ENCODE measurements at places on chromosomes 12 and 14.
A peak's percentile ranks its signal among the peaks of the same experiment; 100 is the strongest.

DNA sequence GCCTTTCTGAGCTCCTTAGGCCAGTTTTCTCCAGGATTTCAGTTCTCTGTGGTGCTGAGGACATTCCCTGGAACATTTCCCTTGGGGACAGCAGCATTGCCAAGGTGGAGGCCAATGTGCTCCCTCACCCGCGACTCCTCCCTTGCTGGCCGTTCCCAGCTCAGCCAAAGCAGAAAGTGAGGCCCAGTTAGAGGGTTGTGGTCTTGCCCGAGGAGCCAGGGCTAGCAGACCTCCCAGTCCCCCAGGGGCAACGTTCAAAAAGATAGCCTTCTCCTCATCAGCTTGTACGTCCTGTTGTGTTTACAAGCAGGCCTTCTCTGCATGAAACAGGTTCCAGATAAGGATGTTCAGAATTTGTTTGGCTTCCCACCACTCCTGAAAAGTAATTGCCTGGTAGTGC lies 78.4 kb downstream of the SSPN start:
- H3K36me3 ChIP-seq: no peaks in the 10 kb centered on the region
- no peak overlapping the region for H3K4me3 ChIP-seq
- peak; percentile 82 for DNase-seq
- H3K27ac ChIP-seq: peak overlapping the region; percentile 51

DNA sequence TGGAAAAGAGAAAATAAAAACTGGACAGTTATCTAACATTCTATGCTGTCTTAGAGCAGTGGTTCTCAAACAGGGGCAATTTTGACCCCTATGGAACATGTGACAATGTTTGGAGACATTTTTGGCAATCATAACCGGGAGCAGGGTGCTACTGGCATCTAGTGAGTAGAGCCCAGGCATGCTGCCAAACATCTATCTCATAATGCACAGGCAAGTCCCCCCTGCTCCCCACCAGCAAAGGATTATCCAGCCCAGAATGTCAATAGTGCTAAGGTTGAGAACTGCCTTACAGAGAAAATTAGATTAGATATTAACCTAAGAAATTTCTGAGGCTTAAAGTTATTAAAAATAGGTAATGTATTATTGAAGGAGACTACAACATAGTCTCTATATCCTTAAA lies 22.9 kb upstream of the CATSPERB start:
- no peaks in the 10 kb centered on the region for H3K36me3 ChIP-seq
- no peak for DNase-seq
- H3K4me3 ChIP-seq: no peak overlapping the region
- H3K4me1 ChIP-seq: peaks cover 3% of the 10 kb centered on the region

GRCh38 chr12:51811203-51812202 lies 37.0 kb downstream of the FIGNL2 start:
- H3K27ac ChIP-seq: no peak overlapping the region
- H3K4me3 ChIP-seq: no peak overlapping the region
- H3K4me1 ChIP-seq: peaks cover 2% of the 10 kb centered on the region
- peaks cover 5% of the 10 kb centered on the region for H3K27me3 ChIP-seq
- no peak for DNase-seq

- H3K36me3 ChIP-seq: peaks cover 2% of the 10 kb centered on the region
- no peak overlapping the region for H3K27ac ChIP-seq
- no peaks in the 10 kb centered on the region for H3K4me1 ChIP-seq
- H3K4me3 ChIP-seq: no peak overlapping the region
- no peak for DNase-seq
- no peaks in the 10 kb centered on the region for H3K27me3 ChIP-seq
Measured at GRCh38 chr12:131920902-131921840, 7.9 kb upstream of the PUS1 start.

GRCh38 chr14:29847056-29847380 lies 80.6 kb downstream of the PRKD1 start:
- H3K27ac ChIP-seq: no peak overlapping the region
- H3K4me1 ChIP-seq: no peaks in the 10 kb centered on the region
- H3K36me3 ChIP-seq: no peaks in the 10 kb centered on the region
- H3K27me3 ChIP-seq: no peaks in the 10 kb centered on the region

GRCh38 chr14:96653597-96653996 lies 143.6 kb upstream of the VRK1 start:
- no peak overlapping the region for H3K27ac ChIP-seq
- no peak for DNase-seq
- H3K4me3 ChIP-seq: no peak overlapping the region
- H3K36me3 ChIP-seq: no peaks in the 10 kb centered on the region

- H3K4me1 ChIP-seq: no peaks in the 10 kb centered on the region
- DNase-seq: no peak
- H3K36me3 ChIP-seq: no peaks in the 10 kb centered on the region
- no peaks in the 10 kb centered on the region for H3K27me3 ChIP-seq
- no peak overlapping the region for H3K4me3 ChIP-seq
- H3K27ac ChIP-seq: no peak overlapping the region
Measured at GRCh38 chr12:64122154-64122553, 99.9 kb downstream of the KICS2 start.

DNA sequence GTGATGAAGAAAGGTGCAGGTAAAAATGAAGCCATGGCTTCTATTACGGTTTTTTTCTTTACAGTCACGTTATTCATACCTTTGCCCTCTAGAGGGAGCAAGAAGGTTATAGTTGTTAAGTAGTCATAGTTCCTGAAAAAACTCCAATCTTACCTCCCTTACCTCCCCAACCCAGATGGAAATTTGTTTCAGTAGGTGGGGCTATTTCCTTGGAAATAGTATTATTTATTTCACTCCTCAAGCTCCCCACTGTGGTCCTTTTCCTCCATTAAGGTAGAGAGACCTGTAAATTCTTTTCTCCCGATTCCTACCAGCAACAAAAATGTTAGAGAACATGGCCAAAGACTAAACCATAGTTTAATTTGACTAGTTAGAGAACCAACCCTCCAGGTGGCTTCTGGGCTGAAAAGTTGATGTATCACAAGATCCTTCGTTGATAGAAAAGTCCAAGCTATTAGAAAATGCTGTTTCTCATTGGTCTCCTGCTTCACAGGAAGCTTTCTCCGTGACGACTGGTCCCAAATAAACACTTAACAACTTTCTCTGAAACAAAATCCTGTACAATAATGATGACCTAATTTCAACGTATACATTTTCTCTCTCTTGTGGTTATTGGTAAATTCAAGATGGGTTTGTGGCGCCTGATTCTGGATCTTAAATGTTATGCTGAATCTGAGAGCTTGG lies 43.5 kb downstream of the TMX1 start:
- DNase-seq: peak; percentile 89
- no peaks in the 10 kb centered on the region for H3K27me3 ChIP-seq
- H3K4me1 ChIP-seq: no peaks in the 10 kb centered on the region

GRCh38 chr12:116318576-116319232 lies 41.2 kb upstream of the MED13L start:
- no peak overlapping the region for H3K27ac ChIP-seq
- H3K4me1 ChIP-seq: no peaks in the 10 kb centered on the region
- H3K27me3 ChIP-seq: no peaks in the 10 kb centered on the region
- H3K36me3 ChIP-seq: no peaks in the 10 kb centered on the region
- no peak for DNase-seq

- DNase-seq: no peak
- no peak overlapping the region for H3K27ac ChIP-seq
- H3K4me3 ChIP-seq: no peak overlapping the region
- H3K27me3 ChIP-seq: no peaks in the 10 kb centered on the region
- H3K4me1 ChIP-seq: no peaks in the 10 kb centered on the region
Measured at GRCh38 chr12:108606492-108606891, 8.6 kb upstream of the TMEM119 start.

DNA sequence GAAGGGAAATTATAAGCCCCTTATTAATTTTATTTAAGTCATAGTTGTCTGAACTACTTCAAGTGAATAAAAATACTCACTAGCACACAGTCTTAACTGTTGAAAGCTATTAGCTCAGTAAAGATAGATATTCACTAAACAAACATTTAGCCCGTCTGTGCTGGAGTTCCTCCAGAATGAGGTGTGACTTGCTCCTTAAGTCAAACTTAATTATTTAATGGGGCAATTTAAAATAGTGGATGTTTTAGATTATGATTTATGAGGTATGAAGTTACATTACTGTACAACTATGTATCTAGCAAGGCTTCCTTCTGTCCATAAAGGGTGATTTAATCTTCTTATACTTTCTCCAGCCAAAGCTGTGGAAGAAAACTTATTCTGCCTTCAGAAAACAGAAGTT lies 414.0 kb upstream of the FLRT2 start:
- DNase-seq: no peak
- no peak overlapping the region for H3K4me3 ChIP-seq
- H3K27ac ChIP-seq: no peak overlapping the region
- H3K27me3 ChIP-seq: no peaks in the 10 kb centered on the region
- H3K4me1 ChIP-seq: no peaks in the 10 kb centered on the region
- H3K36me3 ChIP-seq: no peaks in the 10 kb centered on the region

DNA sequence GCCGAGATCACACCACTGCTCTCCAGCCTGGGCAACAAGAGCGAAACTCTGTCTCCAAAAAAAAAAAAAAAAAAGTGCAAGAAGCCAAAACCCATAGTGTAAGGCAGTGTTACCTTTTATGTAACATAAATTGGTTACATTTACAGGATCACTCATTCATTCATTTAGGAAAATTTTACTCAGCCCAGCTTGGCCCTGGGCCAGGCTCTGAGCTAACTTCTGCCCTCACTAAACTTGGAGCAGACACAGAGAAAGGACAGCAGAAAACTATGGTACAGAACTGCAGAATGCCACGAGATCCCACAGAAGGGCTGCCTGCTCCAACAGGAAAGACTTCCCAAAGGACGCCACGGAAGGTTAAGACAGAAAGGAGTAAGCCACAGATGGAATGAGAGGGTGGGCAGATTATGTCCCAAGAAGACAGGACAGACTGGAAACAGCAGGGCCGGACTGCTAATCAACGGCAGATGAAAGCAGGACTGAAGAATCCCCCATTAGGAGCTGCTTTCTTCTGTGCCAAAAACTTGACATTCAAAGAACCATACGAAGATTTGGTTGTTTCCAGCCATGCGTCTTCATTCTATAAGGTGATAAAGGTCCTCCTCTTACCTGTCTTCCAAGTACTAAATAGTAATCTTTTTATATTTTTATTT lies 18.9 kb downstream of the PPP1R13B start:
- no peaks in the 10 kb centered on the region for H3K4me1 ChIP-seq
- no peaks in the 10 kb centered on the region for H3K36me3 ChIP-seq
- H3K4me3 ChIP-seq: no peak overlapping the region
- H3K27ac ChIP-seq: no peak overlapping the region
- DNase-seq: no peak

- no peak overlapping the region for H3K27ac ChIP-seq
- no peak overlapping the region for H3K4me3 ChIP-seq
- no peaks in the 10 kb centered on the region for H3K36me3 ChIP-seq
- no peaks in the 10 kb centered on the region for H3K27me3 ChIP-seq
- H3K4me1 ChIP-seq: peaks cover 8% of the 10 kb centered on the region
- no peak for DNase-seq
Measured at GRCh38 chr12:252636-253035, 10.0 kb downstream of the SLC6A13 start.

GRCh38 chr14:72901361-72901760 lies 7.5 kb upstream of the DPF3 start:
- no peaks in the 10 kb centered on the region for H3K36me3 ChIP-seq
- DNase-seq: no peak
- no peaks in the 10 kb centered on the region for H3K27me3 ChIP-seq

GRCh38 chr12:57110104-57111030 lies 795 bp downstream of the STAT6 start:
- peak; percentile 95 for DNase-seq
- peaks cover 5% of the 10 kb centered on the region for H3K4me1 ChIP-seq
- peak overlapping the region; percentile 45 for H3K4me3 ChIP-seq
- peak overlapping the region; percentile 75 for H3K27ac ChIP-seq
- H3K27me3 ChIP-seq: no peaks in the 10 kb centered on the region

- H3K27me3 ChIP-seq: no peaks in the 10 kb centered on the region
- no peak overlapping the region for H3K4me3 ChIP-seq
- no peak overlapping the region for H3K27ac ChIP-seq
- peaks cover 4% of the 10 kb centered on the region for H3K36me3 ChIP-seq
Measured at GRCh38 chr14:102998393-102998792, 59.0 kb downstream of the CDC42BPB start.

DNA sequence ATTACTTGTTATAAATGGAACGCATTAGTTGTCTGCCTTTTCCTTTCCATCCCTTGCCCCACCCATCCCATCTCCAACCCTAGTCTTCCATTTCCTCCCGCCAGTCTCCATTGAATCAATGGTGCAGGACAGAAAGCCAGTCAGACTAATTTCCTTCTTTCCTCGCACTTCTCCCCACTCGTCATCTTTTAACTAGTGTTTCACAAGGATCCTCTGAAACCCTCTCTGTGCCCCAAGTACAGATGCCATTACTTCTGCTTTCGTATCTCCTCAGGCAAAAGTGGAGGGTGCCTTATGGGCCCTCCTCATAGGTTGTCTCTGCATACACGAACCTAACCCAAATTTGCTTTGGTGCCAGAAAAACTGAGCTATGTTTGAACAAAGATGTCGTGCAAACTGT lies 4.2 kb downstream of the DAZAP2 start:
- H3K27ac ChIP-seq: no peak overlapping the region
- H3K36me3 ChIP-seq: peaks cover 6% of the 10 kb centered on the region
- DNase-seq: no peak
- peaks cover 8% of the 10 kb centered on the region for H3K4me1 ChIP-seq
- no peaks in the 10 kb centered on the region for H3K27me3 ChIP-seq
- H3K4me3 ChIP-seq: no peak overlapping the region

All from mesendoderm (in vitro differentiated cells).